ENCODE measurements at places on chromosomes 3 and 15.

DNA sequence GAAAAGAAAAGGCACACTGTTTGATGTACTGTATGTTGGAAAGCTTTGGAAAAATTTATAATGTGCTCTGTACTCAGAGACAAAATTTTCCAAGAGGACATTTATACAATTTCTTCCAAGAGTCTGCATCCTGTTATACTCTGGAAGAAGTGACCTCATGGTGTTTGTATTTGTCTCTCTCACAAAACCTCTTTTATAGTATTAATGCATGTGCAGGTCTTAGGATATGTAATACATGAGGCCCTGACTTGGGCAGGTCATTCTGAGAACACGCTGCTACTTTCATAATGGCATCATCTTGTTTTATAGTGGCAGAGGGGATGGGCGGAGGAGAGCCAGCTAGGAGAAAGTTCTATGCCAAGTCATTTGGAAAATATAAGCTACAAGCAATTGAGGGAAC, 72.0 kb upstream of the P3H2 start:
- DNase-seq: no peak

DNA sequence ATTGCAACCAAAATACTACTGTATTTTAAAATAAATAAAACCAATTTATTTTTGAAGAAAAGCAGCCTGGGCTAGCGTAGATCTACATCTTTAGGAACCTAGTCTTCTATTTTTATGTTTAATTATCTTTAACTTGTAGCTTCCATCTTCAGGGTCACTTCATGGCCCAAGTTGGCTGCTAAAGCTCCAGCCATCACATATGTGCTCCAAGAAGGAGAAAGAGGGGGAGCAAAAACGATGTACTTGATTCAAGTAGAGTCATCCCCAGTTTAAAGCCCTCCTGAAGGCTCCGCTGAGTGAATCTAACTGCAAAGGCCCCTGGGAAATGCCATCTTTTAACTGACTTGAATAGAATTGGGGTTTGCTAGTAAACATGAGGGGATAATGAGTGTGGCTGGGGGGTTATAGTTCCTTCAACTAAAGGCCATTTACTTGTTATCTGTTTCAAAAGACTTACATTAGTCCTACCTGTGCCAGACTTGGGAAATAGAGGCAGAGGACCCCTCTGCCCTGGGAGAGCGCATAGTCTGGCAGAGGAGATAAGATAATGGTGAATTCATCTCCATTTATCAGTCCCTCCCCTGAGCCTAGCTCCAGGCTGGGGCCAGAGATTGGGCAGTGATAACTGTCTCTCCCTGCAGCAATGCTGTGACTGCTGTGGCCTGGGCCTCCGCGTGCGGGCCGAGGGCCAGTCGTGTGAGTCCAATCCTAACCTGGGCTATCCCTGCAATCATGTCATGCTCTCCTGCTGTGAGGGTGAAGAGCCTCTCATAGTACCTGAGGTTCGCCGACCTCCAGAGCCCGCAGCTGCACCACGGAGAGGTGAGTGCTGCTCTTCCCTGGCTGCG, 64.6 kb downstream of the FBLN2 start:
- no peak for DNase-seq

DNA sequence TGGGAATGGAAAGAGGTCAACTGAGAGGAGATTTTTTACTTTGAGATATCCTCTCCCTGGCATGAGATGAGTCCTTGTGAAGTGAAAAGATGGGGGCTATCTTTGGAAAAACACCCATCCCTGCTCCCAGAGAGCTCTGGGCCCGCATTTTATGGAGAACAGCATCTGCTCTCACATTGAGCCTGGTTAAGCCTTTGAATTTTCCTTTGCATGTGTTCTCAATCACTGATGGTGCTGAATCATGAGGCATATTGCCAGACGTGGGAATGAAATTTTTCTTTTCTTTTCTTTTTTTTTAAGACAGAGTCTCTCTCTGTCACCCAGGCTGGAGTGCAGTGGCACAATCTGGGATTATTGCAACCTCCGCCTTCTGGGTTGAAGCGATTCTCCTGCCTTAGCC, 24.4 kb downstream of the TMEM45A start:
- DNase-seq: peak; percentile 37

GRCh38 chr15:52199271-52199670, 8.1 kb upstream of the GNB5 start:
- DNase-seq: no peak

- DNase-seq: no peak
These were observed 5.4 kb upstream of the VPS39 start for GRCh38 chr15:42213511-42213910.

Data from HCEC 1CT (cell line).